ENCODE measurements at places on chromosomes 3 and 15. TPM values are rescaled to one million over a fixed set of nuclear protein-coding genes. Genes with fewer than 3 reads are reported as not detected.

DNA sequence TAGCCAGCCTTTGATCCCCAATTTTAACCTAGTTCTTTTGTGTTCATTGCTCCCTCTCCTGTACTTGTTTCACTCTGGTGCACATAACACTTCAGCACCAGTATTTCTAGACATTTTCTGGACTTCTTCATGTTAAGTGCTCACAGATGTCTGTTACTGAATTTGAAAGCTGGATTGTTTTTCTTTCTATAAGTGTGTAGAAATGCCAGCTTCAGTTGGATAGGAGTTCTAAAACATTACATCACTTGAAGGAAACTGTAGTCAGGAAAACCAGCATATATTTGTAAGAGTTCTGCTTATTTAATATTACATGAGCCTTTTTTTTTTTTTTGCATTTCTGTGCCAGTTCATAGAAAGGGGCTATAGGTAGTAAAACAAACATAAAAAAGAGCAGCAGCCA is 21.6 kb downstream of the QTRT2 start:
- no peak for DNase-seq
- no peak overlapping the region for H3K4me3 ChIP-seq
- no peaks in the 10 kb centered on the region for H3K36me3 ChIP-seq
- no peaks in the 10 kb centered on the region for H3K4me1 ChIP-seq
- no peaks in the 10 kb centered on the region for H3K27me3 ChIP-seq
- H3K27ac ChIP-seq, result no peak overlapping the region

- H3K36me3 ChIP-seq, result no peaks in the 10 kb centered on the region
- no peak for DNase-seq
- H3K27me3 ChIP-seq, result no peaks in the 10 kb centered on the region
- peaks cover 55% of the 10 kb centered on the region for H3K4me1 ChIP-seq
- no peak overlapping the region for H3K4me3 ChIP-seq
- H3K27ac ChIP-seq, result no peak overlapping the region
Measured at GRCh38 chr15:74403588-74403919, 30.2 kb downstream of the SEMA7A start.

DNA sequence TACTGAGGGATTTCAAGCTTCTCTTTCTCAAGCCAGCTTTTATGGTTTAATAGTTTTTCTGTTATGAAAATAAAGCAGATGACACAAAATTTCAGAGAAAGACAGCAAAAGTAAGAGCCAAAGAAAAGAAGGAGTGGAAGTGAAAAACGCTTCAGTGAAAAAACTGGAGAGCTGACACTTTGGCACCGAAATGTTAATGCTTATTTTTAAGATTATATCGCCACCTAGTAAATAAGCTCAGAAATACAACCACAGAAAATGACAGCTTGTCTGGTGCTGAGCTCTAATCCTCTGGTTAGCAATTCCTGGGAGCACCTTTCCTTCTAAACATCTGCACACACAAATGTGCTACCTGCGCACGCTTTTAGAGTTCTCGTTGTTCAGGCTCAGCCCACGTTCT is 101.6 kb downstream of the ZPLD1 start:
- no peaks in the 10 kb centered on the region for H3K27me3 ChIP-seq
- H3K4me3 ChIP-seq, result no peak overlapping the region
- no peak overlapping the region for H3K27ac ChIP-seq
- no peaks in the 10 kb centered on the region for H3K4me1 ChIP-seq
- H3K36me3 ChIP-seq, result no peaks in the 10 kb centered on the region

- H3K27ac ChIP-seq, result no peak overlapping the region
- H3K36me3 ChIP-seq, result no peaks in the 10 kb centered on the region
- H3K4me3 ChIP-seq, result no peak overlapping the region
- peak; percentile 40 for DNase-seq
Measured at GRCh38 chr3:36540888-36541518, 160.7 kb downstream of the STAC start.

DNA sequence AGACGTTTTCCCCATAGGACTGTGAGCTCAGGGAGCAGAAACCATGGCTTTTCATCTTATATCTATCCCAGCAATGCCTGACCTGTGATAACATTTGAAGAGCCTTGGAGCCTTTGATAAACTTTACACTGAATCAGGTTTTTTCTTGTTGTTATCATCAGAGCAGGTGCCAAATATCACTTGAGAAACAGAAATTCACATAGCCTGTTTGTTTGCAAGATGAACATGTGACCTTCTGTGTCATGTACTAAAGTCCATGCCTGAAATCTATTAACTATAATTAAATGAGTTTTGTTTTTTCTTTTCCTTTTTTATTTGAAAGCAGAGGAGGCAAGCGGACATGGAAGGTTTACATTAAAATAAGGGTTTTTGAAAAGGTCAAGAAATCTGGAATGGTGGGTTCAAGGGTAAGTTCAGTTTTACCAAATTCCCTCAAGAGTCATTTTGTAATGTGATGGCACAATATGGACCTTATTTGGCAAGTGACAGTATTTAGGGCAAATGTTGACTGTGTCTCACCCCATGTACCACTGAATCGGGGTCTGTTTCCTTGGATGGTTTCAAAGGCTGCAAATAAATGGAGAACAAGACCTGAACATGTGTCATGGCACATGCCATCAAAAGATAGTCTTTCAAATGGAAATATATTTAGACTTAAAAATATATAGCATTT is 90.7 kb downstream of the NEK10 start:
- no peaks in the 10 kb centered on the region for H3K4me1 ChIP-seq
- DNase-seq, result no peak
- H3K4me3 ChIP-seq, result no peak overlapping the region
- no peak overlapping the region for H3K27ac ChIP-seq
- no peaks in the 10 kb centered on the region for H3K27me3 ChIP-seq

- H3K27ac ChIP-seq, result no peak overlapping the region
- no peaks in the 10 kb centered on the region for H3K27me3 ChIP-seq
- DNase-seq, result no peak
- no peaks in the 10 kb centered on the region for H3K4me1 ChIP-seq
Measured at GRCh38 chr3:46604127-46604526, 8.2 kb upstream of the FAM240A start.

Gene CP
- total RNA-seq, result 10.3 TPM

Data from testis (tissue), 5 donors.